Neural progenitor cell (in vitro differentiated cells): ENCODE measurements at places on chromosomes 4 and X.

DNA sequence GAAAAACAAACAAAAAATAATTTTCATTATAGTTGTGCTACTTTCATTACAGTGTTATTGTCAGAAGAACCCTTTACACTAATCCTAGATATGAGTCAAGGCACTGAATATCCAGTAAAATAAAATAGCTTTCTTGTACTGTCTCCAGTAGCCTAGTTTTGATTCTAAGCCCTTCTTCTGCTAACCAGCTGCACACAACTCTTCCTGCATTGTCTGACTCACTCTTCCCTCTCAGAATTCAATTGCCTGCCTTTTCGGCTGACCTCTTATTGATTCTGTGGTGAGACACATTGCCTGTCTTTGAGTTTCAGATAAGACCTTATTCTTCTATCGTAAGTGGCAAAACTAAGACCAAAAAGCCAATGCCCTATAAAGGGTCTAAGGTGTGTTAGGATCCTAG is 26.7 kb upstream of the PCDH18 start:
- peak; percentile 25 for DNase-seq

DNA sequence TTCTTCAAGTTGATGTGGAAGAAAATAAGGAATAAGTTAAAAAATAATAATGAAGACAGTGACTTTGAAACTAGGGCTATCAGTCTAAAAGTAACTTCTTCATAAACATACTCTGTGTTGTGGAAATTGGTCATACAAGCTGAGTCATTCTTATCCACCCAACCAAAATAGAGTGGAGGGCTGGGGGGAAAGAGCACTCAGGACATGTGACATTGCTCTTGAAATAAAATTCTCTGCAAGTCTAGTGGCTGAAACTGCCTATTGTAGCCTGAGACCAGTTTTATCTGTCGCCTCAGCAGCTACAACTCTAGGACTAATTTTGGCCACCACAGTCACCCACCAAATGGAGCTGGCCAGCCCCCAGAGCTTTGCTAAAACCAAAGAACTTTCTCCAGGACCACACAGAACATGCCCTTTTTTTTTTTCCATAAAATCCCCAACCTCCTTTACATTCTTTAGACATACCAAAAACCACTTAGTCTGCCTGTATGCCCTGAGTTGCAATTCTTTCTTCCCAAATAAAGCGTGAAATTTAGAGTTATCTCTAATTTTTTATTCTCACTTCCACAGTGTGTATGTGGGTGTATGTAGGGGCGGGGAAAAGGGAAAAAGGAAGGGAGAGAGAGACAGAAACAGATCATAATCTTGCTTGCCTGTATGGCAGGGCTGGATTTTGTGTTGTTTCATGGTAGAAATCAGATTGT is 23.0 kb upstream of the SLC25A4 start:
- DNase-seq = no peak

- no peak for DNase-seq
These were observed 20.6 kb downstream of the FAM47E start for GRCh38 chr4:76272073-76272472.

GRCh38 chrX:19750028-19750782 is 137.2 kb downstream of the SH3KBP1 start:
- no peak for DNase-seq

DNA sequence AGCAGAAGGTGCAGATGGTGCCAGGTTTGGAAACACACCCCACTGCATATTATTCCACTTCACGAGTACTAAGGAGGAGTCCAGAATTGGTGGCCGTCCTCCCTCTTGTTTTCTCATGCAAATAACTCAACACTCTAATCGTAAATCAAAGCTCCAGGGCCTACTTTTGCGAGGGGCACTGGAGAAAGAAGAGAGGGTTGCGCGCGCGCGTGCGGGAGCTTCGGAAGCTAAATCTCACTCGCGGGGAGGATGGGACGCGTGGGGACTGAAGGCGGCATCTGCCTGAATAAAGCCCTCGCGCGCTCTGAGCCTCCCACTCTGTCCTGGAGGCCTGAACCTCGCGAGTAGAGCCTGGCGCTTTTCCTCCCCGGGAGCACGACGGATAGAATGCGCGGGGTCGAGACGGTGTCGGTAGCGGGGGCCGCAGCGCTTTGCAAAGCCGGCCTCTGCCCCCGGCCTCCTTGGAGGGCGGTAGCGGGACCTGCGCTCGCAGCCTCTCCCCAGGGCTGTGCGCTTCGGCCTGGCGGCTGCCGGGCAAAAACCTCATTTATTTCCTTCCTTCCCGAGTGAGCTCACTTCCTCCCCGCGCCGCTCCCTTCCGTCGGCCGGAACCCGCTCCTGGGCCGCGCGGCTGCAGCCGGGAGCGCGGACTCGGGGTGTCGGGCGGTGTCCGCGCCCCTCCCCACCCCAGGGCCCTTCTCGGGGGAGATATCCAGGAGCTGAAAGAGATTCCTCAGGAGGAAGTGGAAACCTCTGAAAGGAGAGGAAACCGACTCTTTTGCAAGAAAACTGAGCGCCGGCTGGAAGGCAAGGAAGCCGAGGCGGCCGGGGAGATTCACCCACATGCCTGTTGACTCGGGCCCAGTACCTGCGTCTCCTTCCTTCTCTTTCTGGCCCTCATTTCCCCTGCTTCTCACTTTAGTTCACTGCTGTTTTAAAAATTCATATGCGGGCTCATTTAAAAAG is 20.7 kb downstream of the HAND2 start:
- peak; percentile 66 for DNase-seq

- peak; percentile 66 for DNase-seq
These were observed 1.0 kb downstream of the OTUD4 start for GRCh38 chr4:145179281-145179860.

DNA sequence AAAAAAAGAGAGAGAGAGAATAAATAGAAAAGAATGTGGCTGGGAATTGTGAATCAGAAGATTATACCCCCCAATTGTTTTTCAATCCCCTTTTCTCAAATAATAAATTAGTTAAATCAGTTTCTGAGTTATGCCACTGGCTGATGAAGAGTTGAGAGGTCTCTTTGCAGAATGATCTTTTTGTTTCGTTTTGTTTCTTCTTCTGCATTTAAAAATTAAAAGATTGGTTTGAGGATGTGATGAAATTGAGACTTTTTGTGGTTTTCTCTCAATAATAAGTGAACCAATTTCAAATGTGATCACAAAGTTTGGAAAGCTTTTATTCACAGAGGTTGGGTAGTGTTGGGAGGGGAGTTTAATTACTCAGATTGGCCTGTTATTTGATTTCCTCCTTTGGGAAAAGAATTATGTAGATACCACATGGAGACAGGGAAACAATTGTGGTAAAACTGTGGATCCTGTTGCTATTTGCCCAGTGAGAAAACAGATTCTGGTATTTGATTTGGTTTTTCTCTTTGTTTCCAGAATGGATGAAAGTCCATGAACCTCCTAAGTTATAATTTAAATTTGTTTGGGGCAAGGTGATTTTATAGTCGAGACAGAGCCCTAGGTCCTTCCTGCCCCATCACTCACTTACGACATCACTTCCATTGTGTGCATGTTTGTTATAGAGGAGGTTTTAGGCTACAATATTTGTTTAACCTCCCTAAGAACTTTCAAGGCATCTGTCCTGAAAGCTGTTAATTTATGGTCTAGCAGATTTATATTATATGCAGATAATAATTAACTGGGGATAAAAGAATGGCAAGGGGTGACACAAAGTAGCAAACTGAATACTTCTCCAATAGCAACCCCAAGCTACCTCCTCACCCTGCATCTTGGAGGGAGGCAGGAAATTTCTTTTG is 92.0 kb upstream of the BMPR1B start:
- no peak for DNase-seq

GRCh38 chr4:127501103-127501502 is 131.7 kb upstream of the INTU start:
- no peak for DNase-seq

- DNase-seq = peak; percentile 21
These were observed 339.8 kb downstream of the BCOR start for GRCh38 chrX:39757971-39758370.

GRCh38 chrX:148354916-148355315 is 145.5 kb upstream of the AFF2 start:
- DNase-seq = no peak

- DNase-seq = no peak
These were observed 55.8 kb downstream of the EMCN start for GRCh38 chr4:100461807-100462605.

GRCh38 chrX:150365051-150365989 is 2.2 kb downstream of the MAMLD1 start:
- DNase-seq = peak; percentile 85

DNA sequence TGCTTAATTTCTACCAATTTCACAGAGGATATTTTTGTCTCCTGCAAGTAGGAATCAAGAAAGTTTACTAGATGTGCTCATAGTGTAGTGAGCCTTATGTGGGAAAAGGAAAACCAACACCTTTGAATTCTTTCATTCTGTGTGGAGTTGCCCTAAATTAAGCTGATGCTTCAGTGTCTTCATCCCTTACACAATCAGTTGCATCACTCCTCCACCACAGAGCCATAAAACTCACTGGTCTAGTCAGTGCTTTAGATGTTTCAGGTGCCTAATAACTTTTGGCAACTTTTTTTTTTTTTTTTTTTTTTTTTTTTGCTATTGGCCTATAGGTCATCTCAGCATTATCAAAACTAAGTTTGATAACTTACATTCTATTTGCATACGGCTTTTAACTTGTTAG is 41.5 kb downstream of the HHIP start:
- no peak for DNase-seq

DNA sequence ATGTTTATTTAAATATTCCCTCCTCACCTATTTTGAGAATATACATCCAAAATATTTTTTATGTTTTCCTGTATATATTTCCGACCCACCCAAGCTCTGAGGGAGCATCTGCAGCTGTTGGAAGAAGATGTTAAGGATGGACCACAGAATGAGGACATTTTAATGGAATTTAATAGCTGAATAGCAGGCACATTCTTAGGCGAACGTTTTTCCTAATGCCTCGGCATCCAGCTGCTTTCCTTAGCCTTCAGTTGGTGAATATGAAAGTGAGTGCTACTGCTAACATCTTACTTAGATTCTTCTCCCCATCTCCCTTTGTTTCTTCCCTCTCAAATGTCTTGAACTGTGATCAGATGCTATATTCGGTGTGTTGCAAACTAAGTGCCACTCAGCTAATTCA is 158.0 kb upstream of the CTSO start:
- no peak for DNase-seq

DNA sequence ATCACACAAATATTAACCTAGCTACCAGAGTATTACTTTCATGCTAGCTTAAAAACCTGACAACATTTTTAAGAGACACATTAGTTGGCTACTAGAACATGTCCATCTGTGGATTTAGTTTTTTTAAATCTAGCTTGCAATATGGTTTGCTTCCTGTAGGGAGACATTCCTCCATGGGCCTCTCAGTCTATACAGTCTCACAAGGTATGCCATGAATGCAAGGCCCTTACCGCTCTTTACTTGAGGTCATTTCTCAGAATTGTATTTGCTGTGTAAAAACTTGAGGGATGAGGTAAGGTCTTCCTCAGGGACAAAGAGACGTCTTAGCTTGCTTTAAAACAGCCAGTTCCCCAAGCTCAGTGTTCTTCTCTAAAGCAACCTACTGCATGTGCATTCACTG is 26.9 kb downstream of the UBA6 start:
- peak; percentile 2 for DNase-seq

GRCh38 chrX:81377329-81377728 is 175.4 kb downstream of the SH3BGRL start:
- peak; percentile 4 for DNase-seq

GRCh38 chrX:26954029-26954428 is 509.1 kb downstream of the PPP4R3C start:
- DNase-seq = no peak

DNA sequence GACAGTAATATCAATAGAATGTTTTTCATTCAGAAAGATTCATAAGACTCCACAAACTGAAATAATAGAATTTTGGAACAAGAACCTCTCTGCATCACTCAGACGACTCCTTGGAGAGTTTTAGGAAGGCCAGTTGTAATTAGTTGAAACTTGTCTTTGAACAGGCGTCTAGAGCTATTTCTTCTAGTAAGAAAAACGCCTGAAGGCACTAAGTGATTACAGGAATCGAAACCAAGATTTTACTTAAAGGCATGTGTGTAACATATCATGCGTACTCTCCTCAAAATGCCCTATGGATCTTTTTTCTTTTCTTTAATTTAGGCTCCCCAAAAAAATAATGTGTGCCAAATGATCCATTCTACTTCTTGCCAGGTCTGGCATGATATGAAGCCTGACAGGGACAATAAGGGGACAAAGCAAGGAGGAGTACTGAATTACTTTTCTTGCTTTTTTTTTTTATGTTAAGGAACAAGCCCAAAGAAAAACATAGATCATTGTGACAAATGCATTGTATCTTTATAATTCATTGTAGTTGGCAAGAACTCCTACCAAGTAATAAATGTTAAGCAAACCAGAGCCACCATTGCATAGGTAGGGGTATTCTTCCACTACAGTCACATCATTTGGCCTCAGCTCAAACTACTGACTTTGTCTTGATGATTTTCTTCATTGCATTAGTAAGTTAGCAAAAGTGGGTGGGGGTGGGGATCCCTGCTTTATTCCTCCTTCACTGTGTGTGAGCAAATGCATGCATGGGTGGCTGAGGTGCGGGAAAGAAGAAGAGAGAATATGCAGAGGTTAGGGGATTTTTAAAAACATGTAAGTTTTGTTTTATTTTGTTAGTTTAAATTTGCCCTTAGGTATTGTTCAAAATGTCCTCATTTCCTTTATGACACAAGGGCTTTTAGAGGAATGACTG is 79.9 kb upstream of the ATOH1 start:
- DNase-seq = no peak

DNA sequence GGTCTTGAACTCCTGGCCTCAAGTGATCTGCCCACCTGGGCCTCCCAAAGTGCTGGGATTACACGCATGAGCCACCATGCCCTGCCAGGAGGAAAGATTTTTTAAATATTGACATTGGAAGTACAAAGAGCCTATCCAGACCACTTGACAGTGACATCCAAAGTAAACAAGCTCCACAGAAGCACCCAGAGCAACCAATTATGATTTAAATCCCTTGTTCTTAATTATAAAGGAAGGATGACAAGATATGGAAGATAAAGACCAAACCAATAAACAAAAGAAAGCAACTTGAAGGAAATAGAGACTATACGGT is 27.7 kb upstream of the RPL34 start:
- DNase-seq = no peak

- no peak for DNase-seq
These were observed 584.2 kb upstream of the PCDH10 start for GRCh38 chr4:132564920-132565319.

GRCh38 chr4:59841698-59842097 is 1358.4 kb upstream of the ADGRL3 start:
- no peak for DNase-seq

- DNase-seq = no peak
These were observed 60.9 kb downstream of the BMP15 start for GRCh38 chrX:50971395-50971794.

DNA sequence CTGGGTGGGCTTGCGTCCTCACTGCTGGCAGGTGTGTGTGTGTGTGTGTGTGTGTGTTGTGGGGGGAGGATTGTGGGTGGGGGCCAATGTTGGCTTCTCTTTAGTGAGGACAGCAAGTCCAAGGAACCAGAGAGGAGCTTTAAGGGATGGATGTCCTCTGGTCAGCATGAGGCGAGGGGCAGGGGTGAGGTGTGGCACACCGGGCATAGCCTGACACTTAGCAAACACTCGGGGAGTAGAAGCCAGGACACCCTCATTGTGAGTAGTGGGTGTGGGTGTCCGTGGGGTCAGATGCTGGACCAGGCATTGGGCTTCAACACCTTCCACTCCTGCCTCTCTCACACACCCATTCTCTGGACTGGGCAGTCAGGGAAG is 2.8 kb downstream of the SORCS2 start:
- no peak for DNase-seq
